MCF 10A (cell line): ENCODE measurements at places on chromosomes 12 and 14. TPM values are rescaled to one million over a fixed set of nuclear protein-coding genes. Genes with fewer than 3 reads are reported as not detected.

ART4 gene
- not detected in 2 replicates for total RNA-seq

GRCh38 chr14:79680087-79680486, 531.2 kb downstream of the DIO2 start:
- no peak for DNase-seq

- DNase-seq: no peak
Measured at GRCh38 chr12:124490584-124491305, 76.7 kb downstream of the NCOR2 start.

- DNase-seq: no peak
Measured at GRCh38 chr12:120630104-120630892, 10.1 kb upstream of the CABP1 start.

ERP27 gene
- not detected in 2 replicates for total RNA-seq

DNA sequence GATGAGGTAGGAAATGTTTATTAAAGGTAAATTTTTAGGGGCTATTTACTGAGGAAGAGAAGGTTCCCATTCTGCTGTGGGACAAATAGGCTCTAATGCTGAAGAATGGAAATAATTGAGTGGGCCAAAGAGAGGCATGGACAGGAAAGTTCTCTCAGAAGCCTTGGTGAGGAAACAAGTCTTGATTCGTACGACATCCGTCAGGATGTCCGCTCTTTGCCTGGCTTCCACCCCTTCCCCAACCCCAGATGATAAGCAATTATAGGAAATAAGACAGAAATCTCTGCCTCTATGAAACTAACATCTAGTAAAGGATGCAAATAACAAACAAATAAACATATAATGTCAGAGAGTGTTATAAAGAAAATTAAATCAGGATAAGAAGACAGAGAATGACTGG, 91.7 kb upstream of the BCAT1 start:
- no peak for DNase-seq

HAL gene
- total RNA-seq: 0.27 and 1.1 TPM in 2 replicates

GRCh38 chr14:50213795-50214194, 17.6 kb downstream of the SOS2 start:
- no peak for DNase-seq

- no peak for DNase-seq
Measured at GRCh38 chr14:88043529-88044443, 38.9 kb downstream of the GPR65 start.
